ENCODE measurements at places on chromosomes 1 and 21.

DNA sequence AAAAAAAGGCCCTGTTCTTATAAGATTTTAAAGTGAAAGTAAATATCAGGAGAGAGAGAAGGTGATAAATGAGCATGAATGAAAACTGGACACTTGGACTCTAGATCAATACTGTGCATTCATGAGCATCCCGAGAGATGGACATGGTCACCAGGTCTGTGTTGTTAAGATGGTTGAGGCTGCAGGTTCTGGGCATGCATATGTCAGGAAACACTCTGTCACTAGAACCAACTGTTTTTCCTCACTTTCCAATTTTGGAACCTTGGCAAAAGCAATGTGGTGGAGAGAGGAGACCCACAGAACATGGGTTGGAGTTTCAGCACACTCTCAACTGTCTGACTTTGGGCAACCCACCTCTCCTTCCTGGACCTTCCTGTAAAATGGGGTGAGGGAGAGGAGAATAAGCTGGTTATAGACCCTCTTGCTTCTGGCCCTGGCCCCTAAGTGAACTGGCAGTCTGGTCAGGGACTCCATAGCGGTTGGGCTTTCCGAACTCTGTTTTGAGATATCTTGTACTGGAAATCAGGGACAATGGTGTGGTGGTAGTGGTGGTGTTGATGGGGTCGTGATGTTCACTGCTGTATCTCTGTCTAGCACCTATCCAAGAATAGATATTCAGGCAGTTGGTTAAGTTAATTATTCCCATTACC, 4.2 kb downstream of the MAN1C1 start:
- no peak for ATAC-seq

GRCh38 chr1:77279929-77280328, 1.9 kb upstream of the AK5 start:
- no peak for ATAC-seq

- no peak for ATAC-seq
These were observed 785.2 kb upstream of the B3GALT2 start for GRCh38 chr1:193971595-193971994.

- peak; percentile 55 for ATAC-seq
These were observed 136.1 kb downstream of the DISP1 start for GRCh38 chr1:222950892-222951291.

DNA sequence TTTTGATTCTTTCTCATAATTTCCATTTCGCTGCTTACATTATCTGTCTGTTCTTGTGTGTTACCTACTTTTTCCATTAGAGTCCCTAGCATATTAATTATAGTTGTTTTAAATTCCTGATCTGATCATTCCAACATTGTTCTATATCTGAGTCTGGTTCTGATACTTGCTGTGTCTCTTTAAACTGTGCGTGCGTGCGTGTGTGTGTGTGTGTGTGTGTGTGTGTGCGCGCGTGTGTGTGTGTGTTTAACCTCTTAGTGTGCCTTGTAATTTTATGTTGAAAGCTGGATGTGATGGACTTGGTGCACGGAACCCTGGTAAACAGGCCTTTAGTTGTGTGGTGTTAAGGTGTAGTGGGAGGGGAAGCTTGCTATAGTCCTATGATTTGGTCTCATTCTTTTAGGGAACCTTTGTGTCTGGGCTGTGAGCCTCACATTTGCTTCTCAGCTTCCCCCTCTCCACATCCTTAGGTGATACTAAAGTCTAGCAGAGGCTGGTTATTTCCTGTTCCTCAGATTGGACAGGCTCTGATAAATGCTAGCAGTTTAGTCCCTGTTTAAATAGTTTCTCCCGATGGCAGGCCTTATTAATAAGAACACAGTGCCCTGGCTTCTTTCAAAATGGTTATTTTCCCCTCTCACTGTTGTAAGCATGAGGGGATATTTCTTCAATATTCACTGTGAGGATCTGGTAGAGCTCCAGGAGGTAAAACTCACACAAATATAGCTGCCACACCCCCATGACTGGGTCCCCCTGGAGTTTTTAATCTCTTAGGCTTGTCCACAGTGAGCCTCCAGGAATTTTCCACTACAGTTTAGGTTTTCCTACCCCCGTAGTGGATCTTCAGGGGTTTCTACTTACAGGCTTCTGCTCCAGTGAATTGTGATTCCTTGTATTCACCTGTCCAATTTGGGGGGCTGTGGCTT, 118.3 kb downstream of the GALNT2 start:
- ATAC-seq, result no peak

DNA sequence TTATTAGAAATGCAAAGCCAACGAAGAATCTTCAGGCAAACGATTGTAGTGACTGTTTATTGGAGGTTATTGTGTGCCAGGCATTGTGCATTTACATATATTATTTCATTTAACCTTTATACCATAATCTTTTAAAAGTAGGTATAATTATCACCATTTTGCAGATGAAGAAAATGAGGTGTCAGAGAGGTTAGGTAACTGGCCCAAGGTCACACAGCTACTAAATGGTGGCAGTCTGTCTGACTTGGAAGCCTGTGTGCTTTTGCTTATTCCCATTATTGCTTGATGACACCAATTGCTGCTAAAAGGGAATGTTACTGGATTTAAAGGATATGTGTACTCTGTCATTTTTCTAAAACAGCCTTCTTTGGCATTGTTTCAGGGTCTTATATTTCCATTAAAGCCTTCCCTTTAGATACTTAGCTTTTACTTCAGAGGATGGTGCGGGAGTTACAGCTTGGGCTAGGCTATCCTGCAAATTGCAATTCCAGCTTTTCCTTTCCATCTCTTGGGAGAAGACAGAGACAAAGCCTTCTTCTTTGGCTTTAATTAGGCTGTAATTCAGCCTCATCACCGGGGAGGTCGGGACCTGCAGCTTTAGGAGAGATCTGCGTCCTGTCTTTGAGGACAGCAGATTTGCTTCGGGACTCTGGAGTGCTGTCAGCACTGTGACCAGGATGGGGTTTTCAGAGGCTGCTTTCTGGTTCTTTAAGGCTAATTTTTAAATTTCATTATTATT, 37.4 kb upstream of the ERRFI1 start:
- ATAC-seq, result no peak
